NCI-H1436 treated with DMSO at 0.1 percent for 48 hours (cell line): ENCODE measurements at places on chromosomes 1 and 21.

GRCh38 chr1:206135248-206135647, 18.1 kb upstream of the AVPR1B start:
- DNase-seq = no peak

GRCh38 chr1:179322557-179322956, 29.0 kb downstream of the SOAT1 start:
- DNase-seq = no peak

- no peak for DNase-seq
These were observed 57.7 kb downstream of the TRIM11 start for GRCh38 chr1:228348708-228349467.

DNA sequence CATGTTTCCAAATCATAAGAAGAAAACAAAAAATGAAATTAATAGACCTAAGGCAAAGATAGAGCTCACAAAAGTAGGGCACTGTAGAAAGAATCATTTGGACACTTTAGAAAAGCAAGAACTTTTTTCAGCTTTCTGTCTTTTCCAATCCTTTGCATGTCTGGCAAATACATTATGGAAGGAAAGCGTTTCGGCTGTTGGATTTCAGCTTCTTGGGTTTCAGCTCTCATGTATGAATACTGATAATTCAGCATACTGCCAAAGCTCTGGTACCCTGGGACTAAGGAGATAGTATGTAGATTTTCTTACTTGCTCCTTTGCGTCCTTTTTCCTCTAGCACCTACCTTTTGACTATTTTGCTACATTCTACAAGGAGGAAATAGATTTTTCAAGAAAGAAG, 375.9 kb downstream of the BRINP3 start:
- DNase-seq = no peak

DNA sequence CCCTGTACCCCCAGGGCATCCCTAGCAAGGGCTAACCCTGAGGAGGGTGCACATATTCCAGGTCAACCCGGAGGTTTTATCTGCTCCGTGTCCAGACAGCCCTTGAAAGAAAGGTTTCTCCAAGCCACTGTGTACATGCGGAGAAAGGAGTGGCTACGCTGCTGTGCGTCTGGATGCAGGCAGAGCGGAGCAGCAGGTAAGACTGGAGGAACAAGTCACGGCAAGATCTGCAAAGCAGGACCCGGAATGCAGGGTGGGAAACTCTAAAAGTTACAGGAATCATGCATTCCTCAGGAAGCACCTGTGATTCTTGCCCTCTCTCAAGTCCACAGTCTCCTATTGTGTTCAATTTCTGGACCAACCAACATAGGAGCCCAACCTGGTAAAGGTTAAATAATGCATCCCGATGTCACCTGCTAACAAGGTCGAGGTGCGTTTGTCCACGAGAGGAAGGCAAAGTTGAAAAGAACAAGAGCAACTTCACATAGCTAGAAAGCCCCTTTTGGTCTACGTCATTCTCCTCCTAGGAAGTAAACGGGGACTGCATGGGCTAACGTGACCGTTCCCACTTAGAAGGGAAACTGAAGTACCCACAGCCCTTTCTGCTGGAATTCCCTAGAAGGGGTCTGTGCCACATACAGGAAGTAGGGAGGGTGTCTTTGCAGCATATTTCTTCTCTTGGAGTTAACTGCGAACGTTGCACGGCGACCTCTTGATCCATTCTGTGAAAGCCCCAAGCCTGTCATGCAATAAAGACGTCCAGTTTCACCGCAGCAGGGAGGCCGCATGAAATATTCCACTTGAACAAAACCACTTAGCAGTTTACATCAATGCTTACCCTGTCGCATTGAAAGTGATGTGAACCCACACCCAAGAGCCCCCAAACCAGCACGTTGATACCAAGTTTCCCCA, 5.8 kb downstream of the TIAM1 start:
- DNase-seq = no peak

GRCh38 chr1:116360429-116361173, 12.4 kb upstream of the ATP1A1 start:
- DNase-seq = no peak

DNA sequence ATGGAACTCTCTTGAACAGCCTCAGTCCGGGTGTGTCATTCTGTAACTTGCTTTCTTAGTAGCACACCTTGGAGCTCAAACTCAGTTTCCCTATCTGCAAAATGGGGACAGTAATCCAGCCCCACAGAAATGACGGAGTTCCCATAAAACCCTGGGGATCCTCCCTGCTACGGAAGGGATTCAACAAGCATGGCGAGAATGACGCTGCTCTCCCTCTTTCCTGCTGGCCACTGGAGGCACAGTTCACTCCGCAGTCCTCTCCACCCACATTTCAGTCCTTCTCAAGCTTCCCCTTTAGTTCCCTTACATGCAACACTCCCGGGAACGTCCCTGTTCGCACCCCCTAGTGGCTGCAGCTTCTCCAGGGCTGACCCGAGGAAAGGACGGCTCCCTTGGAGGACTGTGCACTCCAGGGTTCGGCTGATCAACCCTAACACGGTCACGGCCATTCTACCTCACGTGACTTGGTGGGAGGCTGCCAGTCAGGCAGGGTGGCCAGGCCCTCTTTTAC, 20.6 kb downstream of the RUNX3 start:
- no peak for DNase-seq

DNA sequence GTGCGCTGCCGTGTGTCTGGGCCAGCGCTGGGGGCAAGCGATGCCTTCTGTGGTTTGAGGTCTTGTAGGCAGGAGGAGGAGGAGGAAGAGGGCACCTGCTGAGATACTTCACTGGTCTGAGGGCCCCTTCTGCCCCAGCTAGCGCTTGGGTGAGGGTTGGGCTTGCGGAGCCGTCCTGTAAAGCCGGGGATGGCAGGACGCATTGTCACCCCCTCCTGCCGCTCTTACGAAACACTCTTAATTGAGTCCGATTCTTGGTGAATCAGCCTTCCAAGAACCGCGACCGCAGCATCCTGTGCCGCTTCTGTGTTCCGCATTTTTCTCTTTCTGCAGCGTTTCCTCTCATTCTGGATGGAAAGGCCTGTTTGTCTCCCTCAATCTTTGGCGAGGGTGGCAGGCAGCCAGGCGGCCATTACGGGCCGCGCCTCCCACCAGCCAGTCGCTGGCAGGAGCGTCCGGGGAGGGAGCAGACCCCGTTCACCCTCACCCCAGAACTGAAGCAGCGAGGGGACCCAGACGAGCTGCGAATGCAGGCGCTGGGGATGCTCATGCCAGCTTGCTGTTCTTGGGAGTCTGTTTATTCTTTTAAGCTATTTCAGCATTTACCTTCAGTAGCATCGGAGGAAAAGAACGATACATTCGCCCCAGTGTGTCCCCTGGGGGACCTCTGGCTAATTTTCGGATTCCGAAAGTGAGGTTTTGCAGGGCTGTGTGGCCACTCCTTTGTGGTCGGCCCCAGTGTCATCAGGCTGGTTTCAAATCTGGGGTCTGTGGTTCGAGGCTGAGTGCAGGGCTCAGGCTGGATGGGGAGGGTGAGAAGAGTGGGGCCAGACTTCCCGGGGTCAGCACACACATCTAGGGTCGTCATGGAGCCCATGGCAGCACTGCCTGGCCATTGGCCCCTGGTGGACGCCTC, 62.7 kb downstream of the SKI start:
- DNase-seq = no peak

DNA sequence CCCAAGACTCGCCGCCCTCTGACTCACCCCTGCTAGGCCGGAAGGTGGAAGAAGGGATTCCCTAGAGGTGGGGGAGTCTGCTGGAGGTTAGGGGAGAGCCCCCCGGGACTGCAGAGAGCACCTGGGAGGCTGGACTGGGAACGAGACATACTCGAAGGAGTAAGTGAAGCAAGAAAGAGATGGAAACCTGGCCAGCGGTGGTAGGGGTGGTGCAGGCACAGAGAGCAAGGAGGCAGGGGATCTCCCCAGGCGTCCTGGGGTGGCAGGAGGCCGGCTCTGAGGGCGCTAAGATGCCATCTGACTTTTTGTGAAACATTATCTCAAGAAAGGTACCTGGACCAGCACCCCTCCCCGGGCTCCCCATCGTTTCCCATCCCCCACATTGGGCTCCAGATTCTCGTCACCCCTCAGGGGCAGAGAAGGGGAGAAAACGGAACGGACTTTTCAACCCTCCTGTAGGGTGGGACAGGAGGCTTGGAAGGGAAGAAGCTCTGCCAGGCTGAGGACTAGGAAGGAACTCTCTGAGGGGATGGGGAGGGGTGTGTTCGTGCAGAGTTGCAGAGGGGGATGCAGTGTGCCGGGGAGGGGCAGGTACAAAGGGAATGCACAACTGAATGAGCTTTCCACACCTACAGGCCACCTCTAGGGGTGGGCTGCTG, 708 bp downstream of the CHRNB2 start:
- no peak for DNase-seq

- DNase-seq = no peak
These were observed 29.4 kb downstream of the ZBTB18 start for GRCh38 chr1:244080343-244080929.

- DNase-seq = no peak
These were observed 82.4 kb downstream of the COL11A1 start for GRCh38 chr1:103025858-103026409.

DNA sequence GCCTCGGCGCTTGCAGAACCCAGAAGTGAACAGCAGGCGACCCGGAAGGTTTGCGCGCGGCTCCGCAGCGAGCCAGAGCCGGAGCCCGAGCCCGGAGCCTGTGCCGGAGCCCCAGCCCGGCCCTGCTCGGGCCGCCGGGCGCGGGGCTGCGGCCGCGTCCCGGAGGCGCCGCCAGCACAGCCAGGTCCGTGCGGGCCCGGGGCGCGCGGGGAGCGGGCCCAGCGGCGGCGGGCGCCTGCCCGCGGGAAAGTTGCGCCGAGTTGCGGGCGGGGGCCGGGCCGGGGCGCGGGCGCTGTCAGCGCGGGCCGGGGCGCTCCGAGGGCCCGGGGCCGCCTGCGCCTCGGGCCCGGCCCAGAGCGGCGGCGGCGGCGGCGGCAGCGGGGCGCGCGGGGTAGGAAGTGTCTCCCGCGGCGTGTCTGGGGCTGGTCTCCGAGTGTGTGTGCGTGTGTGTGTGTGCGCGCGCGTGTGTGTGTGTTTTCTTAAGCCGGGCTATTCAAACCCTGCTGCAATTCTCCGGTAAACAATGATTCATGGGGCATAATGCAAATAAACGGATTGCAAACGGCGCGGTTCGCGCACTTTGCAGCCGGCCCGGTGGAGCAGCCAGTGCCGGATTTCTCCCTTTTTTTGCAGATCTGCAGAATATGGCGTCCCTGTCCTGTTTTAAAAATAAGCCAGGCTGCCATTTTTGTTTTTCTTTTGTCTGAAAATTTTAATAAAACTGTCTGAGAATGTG, at the start of gene ZNF362:
TSS of gene ZNF362 (plus strand) at position 22 of the 736 bp plus-strand sequence. CDS start 14,083 bp downstream, outside the sequence.
- no peak for DNase-seq

DNA sequence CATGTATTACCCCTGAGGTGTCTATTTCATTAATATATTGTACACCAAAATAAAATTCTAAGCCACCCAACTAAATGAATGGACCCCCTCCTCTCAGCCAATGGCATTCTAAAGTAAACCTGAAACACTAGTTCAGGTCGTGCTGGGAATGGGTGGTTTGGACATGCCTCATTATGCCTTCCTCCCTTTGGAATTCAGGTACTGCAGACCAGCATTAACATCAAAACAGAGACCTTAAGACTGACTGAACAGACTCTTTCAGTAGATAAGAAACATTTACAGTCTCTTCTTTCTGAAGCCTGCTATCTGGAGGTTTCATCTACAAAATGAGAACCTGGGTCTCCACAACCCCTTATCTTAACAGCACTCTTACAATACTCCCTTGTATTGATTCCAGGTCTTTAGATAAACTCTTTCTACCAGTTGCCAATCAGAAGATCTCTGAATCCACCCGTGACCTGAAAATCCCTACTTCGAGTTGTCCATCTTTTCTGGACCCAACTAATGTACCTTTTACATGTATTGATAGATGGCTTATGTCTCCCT, 93.6 kb downstream of the PKN2 start:
- DNase-seq = no peak

GRCh38 chr1:159152031-159152430, 19.4 kb upstream of the CADM3 start:
- no peak for DNase-seq

GRCh38 chr21:45451091-45451740, 46.3 kb downstream of the COL18A1 start:
- DNase-seq = no peak

- no peak for DNase-seq
These were observed 54.6 kb downstream of the S100B start for GRCh38 chr21:46550116-46550941.

- no peak for DNase-seq
These were observed 565.2 kb upstream of the ADAMTS5 start for GRCh38 chr21:27532076-27532475.

DNA sequence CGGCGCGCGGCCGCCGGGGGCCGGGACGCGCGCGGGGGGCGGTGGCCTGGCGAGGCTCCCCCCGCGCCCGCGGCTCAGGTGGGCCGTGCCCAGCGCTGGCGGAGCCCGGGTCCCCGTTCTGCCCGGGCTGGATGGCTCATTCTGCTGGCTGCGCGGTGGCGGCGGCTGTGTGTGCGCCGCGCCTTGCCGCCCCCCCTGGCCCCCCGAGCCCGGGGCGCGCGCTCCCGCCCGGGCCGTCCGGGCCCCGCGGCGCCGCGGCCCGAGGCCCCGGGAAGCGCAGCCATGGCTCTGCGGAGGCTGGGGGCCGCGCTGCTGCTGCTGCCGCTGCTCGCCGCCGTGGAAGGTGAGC, at the start of gene EPHB2:
TSS of gene EPHB2 (plus strand) at position 139 of the 349 bp plus-strand sequence. CDS start at position 283, 144 bp downstream.
- no peak for DNase-seq

- no peak for DNase-seq
These were observed 11.1 kb upstream of the GJB5 start for GRCh38 chr1:34743775-34744174.

- peak; percentile 89 for DNase-seq
These were observed 142.6 kb downstream of the SLC35F3 start for GRCh38 chr1:234047123-234047522.

DNA sequence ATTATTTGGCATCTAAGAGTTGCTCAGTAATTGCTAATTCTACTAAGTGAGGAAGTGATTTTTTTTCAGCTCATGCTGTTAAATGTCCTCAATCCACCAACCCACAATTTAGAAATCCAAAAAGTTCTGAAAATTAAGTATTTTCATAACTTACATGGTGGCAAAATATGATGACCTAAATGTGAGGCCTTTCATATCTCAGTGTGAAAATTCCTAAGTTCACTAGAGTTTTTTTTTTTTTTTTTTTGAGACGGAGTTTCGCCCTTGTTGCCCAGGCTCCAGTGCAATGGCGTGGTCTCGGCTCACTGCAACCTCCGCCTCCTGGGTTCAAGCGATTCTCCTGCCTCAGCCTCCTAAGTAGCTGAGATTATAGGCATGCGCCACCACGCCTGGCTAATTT, 5.6 kb downstream of the NUCKS1 start:
- no peak for DNase-seq

GRCh38 chr1:209219791-209220524, 363.6 kb upstream of the CAMK1G start:
- DNase-seq = no peak

GRCh38 chr1:172211221-172211620, 209.3 kb upstream of the C1orf105 start:
- DNase-seq = no peak

DNA sequence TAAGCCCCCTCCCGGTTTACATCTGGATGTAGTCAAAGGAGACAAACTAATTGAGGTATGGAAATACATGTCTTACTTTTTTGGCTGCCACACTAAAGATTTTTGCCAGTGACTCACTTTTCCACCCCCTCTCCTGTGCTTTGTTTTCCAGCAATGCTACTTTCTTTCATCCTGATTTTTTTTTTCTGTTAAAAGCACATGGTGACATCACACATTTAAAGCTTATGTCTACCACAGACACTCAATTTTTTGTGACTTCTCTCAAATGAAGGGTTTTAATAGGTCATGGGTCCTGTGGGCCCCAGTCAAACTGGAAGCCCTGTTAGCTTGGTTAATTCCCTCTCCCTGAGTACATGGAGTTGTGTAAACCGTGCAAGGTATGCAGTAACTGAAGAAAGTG, 2.2 kb downstream of the PPP1R8 start:
- no peak for DNase-seq

- no peak for DNase-seq
These were observed 544 bp upstream of the CCT8 start for GRCh38 chr21:29074007-29074376.
